ENCODE measurements at places on chromosomes 3 and 15. TPM values are rescaled to one million over a fixed set of nuclear protein-coding genes. Genes with fewer than 3 reads are reported as not detected.

DNA sequence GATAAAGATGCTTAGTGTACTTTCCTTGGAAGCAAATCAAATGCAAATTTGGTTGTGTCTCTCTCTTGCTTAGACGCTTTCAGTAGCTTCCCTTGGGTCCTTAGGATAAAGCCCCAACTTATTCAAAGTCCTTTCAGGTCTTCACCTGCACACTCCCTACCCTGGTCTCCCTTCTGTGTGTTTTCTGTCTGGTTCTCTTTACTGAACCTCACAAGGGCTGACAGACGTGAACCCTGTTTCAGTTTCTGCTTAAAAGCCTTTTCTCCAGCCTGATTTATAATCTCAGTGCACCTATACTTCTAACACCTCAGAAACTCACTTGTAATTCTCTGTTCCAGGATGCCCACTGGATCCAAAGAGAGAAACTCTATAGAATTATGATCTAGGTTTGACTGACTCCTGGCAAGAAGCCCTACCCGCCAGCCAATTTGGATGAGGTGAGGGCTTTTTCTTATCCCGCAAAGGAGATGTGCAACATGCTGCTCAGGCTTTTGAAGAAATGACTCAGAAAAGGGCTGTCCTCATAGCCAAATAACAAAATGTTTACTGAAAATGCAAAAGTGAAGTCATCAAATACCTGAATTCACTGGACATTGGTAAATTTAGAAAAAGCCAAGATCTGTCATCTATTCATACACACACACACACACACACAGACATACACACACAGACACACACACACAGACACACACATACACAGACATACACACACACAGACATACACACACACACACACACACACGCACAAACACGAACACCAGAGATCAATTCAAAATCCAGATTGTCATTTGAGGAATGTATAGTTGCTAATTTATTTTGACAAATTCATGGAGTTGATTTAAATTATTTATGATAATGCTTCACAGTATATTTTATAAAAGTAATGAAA, 102.4 kb upstream of the EOMES start:
- DNase-seq = no peak

- DNase-seq = no peak
Observed at GRCh38 chr3:114120211-114120610, 58.6 kb downstream of the DRD3 start.

- DNase-seq = no peak
Observed at GRCh38 chr3:7625021-7625420, 764.1 kb downstream of the GRM7 start.

DNA sequence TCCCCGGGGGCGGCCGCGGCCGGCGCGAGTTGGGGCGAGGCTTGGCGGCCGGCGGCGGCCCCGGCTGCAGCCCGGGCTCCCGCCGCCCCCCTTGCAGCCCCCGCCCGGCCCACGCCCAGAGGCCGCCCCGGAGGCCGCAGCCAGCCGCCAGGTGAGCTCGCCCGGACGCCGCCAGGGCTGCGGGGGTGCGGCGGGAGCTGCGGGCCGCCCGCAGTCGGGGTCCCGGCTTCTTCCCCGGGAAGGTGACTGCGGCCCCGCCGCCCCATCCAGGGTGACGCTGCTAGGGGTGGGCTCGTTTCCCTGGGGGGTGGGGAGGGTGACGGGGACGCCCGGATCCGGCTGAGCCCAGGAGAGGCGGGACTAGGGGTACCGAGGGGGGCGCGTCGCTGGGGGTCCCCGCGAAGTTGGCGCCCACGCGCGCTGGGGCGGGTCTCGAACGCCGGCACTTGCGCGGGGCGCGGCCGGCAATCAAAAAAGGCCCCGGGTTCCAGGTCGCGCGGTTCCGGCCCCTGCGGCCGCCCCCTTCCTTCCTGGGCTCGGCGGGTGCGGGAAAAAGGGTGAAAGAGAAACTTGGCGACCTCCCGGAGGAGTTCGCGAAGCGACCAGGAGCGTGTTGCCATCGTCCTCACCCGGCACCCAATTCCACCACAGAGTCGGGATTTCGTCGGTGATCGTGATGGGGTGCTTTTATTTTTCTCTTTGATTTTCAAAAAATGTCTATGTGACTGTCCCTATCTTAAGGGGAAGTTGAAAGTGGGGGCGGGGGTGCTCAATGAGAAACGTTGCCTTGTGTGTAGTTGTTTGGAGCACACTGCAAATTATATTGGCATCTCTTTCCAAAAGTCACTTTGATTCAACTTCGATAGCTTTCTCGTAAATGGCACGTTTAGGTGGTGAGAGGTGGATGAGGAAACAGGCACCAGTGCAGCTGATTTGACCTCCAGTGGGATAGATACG, 619 bp downstream of the ATXN7 start:
- peak; percentile 67 for DNase-seq

- DNase-seq = no peak
Observed at GRCh38 chr3:137845194-137845593, 81.1 kb downstream of the SOX14 start.

DNA sequence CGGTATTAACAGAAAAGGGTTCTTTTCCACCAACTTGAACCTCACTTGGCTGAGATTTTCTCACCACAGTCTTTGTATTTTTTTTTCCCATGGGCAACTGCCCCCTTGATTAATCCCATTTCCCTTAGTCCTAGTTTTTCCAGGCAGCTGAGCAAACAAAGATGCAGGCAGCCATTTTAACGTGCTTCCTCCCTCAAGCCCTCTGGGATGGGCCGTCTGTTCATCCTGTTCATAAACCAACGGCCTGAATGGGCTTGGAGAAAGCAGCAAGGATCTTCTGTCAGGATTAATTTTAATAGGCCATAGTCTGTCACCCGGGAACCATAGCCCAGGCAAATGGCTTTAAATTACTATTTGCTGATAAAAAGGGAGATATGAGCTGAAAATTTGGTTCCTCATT, 10.4 kb upstream of the POLR2M start:
- DNase-seq = no peak

DNA sequence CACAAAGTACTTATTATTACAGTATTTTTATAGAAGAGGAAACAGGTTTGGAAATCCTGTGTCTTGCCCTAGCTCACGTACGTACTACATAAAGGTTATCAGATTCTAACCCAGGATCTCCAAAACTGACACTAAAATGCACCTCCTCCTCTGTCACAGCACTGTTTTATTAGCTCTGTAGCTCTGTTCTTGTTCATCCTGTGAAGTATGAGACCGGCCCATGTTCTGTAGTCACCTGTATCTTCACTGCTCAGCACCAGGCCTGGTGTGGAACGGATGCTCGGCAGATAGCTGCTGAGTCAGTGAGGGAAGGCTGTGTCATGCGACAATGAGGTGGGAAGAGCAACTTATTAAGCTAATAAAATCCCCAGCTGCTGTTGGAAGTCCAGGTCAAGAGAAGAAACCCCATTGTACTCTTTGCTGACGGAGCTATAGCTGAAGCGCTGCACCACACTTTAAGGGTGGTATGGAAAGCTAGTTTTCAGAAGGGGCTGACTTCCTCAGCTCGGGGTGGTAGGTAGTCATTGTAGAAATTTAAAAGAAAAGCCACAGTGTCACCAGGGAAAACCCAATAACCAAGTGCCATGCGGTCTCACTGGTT, 22.8 kb downstream of the BCL2A1 start:
- no peak for DNase-seq

- DNase-seq = no peak
Observed at GRCh38 chr15:89429023-89429422, 67.4 kb downstream of the RHCG start.

DNA sequence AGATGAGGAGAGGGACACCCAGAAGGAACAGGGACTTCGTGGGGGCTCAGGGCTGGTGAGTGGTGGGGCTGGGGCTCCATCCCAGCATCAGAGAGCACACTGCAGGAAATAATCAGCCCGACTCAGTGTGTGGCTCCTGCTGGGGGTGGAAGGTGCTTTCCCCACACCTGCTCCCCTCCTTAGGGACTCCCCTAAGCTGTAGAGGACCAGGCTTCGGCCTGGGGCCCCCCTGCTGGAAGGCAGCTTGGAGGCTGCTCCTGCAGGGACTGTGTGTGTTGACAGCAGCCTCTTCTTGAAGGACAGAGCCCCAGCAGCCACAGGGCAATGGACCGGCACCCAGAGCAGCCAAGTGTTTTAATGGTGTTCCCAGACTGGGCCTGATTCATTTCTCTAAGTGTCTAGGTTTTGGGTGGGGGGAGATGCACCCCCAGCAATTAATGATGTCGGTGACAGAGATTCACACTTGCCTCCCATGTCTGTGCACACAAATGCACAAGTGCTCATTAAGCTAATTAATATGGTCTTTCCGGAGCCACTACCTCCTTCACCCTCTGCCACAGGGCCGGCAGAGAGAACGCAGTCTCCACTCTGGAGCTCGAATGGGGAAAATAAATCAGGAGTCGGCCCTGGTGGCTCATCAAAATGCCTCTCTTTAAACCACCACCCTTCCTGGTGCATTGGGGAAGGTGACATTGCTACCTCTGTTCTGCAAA, 16.9 kb upstream of the FGD5 start:
- no peak for DNase-seq

DNA sequence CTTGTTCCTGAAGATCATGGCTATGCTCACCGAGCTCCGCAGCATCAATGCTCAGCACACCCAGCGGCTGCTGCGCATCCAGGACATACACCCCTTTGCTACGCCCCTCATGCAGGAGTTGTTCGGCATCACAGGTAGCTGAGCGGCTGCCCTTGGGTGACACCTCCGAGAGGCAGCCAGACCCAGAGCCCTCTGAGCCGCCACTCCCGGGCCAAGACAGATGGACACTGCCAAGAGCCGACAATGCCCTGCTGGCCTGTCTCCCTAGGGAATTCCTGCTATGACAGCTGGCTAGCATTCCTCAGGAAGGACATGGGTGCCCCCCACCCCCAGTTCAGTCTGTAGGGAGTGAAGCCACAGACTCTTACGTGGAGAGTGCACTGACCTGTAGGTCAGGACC, 35.2 kb downstream of the NR1I2 start:
- peak; percentile 66 for DNase-seq

GRCh38 chr3:187694801-187695200, 7.6 kb downstream of the RTP2 start:
- no peak for DNase-seq

DNA sequence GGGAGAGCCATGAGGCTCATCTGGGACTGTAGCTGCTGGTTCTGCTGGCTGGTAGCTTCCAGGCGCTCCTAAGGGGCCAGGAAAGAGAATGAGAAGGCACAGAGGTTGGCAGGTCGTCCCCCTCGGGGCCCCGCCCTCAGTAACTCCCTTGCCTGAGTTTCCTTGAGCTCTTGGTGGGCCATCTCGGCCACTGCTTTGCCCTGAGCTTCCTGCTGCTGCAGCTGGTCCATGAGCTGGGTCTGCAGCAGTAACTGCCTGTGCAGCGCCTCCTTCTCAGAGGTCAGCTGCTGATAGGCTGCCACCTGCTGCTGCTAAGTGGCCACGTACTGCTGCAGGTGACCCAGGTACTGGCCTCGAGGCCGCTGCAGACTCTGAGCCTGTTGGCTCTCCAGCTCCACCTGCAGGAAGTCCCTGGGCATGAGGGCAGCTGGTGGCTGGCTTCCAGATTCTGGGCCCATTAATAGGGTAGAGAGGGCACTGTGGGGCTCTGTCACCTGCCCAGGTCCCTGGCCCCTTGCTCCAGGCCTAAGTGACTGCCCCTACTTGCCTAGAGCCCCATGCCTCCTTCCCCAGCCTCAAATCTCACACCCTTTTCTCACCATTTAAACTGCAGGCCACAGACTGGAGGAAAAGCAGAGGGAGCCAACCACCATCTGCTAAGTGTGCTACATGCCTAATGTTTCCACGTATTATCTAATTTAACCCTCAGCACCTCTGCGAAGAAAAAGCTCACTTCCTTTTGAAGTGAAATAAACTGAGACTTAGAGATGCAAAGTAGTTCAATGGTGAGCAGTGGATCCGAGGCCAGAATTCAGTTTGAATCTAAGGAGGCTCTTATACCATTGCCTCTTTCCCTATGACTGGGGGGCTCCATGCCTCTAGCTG, 10.8 kb upstream of the VPS33B start:
- peak; percentile 71 for DNase-seq

- peak; percentile 57 for DNase-seq
Observed at GRCh38 chr15:83837945-83838571, 184.1 kb downstream of the ADAMTSL3 start.

DNA sequence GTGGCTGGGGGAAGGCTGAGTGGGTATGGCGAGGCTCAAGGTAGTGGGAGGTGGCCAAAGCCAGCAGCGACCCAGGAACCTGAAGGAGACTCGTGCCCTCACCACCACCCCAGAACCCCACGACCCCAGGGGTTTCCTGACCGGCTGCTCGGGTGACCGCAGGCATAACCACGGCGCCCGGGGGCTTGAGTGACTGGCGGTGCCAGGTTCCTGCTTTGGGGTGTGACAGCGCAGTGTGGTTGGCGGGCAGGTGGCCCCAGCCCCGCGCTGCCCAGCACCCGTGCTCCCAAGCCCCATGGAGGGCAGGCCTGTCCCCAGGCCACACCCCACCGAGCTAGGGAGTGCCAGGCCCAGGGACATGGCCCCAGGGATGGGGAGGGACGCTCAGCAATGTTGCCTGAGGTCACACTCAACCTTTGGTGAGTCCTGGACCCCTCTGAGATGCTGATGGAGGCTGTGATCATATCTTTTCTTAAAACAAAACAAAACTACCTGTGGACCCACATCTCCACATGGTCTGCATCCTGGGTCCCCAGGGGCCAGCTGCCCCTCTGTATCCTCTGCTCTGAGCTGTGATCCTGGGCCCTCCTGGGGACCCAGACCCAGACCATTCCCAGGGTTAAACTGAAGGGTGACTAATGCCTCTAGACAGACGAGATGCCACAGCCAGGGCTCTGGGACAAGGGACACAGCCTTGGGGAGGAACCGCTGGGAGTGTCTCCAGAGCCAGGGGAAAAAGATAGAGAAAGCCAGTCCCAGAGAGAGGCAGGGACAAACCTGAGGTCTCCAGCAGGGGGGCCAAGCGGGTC, 13.0 kb downstream of the DNAJB8 start:
- no peak for DNase-seq

DNA sequence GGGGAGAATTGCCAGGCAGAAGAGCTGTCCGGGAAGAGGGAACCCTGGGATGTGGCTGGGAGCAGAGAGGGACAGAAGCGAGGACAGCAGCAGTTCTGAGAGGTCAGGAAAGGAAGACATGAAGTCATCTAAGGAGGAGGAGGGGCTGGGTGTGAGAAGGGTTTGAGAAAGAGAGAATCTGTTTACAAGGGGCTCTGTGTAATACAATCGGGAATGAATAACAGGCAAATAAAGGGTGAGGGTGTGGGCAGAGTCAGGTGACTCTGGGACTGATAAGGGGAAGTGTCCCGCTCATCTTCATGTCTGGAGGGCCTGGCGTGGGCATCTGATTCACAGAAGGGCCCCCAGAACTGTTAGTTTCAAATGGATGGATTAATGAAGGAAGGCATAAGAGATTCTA, 191.3 kb downstream of the XXYLT1 start:
- peak; percentile 15 for DNase-seq

GRCh38 chr15:45586601-45587094, 531 bp upstream of the BLOC1S6 start:
- no peak for DNase-seq

GRCh38 chr15:101213147-101213546, 38.7 kb downstream of the CHSY1 start:
- no peak for DNase-seq

Gene GP5
- not detected for total RNA-seq

Gene ARPC4
- total RNA-seq = 55.3 TPM

Gene COPS2
- 84.6 TPM for total RNA-seq

Gene SLC25A26
- 48.4 TPM for total RNA-seq

Gene ITIH1
- total RNA-seq = not detected

Gene DNAH12
- 0.02 TPM for total RNA-seq

All from left ventricle myocardium superior (tissue), 1 donor.